ENCODE measurements at places on chromosomes 2 and 18.

DNA sequence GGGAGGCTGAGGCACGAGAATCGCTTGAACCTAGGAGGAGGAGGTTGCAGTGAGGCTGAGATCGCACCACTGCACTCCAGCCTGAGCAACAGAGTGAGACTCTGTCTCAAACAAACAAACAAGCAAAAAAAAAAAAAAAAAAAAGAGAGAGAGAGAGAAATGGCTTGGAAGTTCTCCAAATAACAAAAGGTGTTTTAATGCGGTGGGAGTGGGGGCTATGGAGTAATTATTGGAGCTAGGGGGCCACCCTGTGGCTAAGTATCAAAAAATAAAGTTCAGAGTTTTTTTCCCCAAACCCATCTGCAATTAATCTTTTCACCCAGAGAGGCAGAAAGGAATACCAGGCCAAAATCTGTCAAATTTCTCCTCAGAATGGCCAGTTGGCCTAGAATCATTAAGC lies 23.0 kb upstream of the CEP68 start:
- DNase-seq = no peak

- DNase-seq = no peak
These were observed 376.6 kb upstream of the TRIB2 start for GRCh38 chr2:12340164-12340563.

DNA sequence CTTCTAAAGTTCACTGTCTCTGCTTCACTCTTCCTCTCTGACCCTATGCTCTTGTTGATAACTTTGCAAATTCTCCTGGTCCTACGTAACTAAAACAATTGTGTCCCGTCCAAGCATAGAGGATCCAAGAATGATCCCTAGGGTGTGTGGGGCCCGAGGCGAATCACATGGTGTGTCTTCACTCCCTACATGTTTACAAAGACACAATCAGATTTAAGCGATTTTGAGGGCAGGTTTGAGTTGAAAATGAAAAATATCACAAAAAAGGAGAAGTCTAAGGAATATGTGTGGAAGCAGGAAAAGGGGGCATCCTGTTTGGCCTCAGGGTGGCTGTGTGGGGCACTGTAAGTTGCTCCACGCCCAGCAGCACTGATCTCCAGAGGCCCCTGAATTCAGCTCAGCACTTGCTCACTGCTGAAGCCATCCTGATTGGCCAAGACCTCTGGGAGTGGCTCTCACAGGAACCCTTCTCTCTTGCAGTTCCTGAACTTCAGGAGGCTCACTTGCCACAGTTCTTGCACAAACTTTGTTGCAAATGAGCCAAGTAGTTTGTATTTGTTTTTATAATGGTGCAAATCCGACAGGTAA lies 363.6 kb downstream of the ZNF521 start:
- DNase-seq = no peak

GRCh38 chr2:120388222-120389035 lies 42.5 kb downstream of the INHBB start:
- no peak for DNase-seq
